Fibroblast of upper back skin (primary cell): ENCODE measurements at places on chromosomes 2 and 18.

DNA sequence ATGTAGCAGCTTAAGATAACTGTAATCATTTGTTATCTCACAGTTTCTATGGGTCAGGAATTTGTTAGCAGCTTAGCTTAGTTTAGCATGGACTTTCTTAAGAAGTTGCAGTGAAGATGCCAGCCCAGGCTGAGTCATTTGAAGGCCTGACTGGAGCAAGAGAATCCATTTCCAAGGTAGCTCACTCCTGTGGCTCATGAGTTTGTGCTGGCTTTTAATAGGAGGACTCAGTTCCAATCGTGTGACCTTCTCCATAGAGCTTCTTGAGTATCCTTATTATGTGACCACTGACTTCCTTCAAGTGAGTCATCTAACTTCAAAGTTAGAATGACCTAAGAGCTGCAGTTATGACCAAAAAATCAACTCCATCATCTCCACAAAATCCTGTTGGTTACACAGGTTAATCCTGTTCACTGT is 1.4 kb downstream of the GPATCH11 start:
- peak; percentile 31 for DNase-seq

DNA sequence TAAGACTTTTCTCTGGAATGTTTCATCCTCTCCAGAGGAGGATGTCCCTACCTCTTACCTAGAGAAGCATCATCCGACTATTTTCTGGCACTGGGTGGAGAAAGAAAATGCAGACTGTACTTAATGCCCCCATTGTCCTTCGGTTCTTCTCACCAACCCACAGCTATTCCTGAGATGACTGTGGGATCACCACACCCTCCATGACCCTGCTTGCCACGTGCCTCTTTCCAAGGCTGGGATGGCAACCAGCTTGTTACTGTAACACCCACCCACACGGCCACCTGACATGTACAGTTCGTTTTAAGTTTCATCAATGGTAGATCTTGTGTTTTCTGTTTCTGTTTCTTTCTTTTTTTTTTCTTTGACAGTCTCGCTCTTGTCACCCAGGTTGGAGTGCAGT is 365.2 kb downstream of the FBXO15 start:
- no peak for DNase-seq

DNA sequence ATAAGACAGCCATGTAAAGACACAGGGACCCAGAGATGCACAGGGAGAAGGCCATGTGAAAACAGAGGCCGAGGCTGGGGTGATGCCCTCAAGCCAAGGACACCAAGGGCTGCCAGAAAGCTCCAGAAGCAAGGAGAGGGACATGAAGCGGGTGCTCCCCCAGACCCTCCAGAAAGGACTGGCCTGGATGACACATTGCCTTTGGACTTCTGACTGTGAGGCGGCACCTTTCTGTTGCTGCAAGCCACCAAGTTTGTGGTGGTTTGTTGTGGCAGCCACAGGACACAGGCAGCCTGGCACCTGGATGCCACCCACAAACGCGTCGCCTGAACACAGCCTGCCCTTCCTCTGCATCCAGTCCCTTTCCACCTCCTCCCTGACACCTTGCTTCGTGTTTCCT is 67.1 kb downstream of the RHOB start:
- DNase-seq, result no peak

GRCh38 chr2:171244970-171245782 is 84.5 kb upstream of the TLK1 start:
- peak; percentile 16 for DNase-seq

DNA sequence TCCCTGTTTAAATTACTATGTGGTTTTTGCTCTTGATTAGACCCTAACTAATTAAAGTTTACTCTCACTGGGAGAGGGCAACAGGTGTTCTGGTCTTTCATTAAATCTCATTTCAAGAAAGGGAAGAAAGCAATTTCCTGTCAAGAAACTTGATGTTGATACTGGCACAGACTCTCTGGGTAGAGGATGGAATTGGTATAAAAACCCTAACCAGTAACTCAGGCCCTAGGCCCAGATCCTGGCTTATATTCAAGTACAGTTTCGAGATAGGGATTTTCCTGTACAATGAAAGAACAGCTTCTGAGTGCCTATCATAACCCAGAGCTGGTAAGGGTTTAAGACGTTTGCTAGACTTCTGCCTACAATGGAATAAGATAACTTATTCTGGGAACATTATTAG is 61.6 kb upstream of the ACYP2 start:
- DNase-seq, result no peak

- DNase-seq, result no peak
Measured at GRCh38 chr2:214737188-214737587, 72.3 kb downstream of the BARD1 start.

DNA sequence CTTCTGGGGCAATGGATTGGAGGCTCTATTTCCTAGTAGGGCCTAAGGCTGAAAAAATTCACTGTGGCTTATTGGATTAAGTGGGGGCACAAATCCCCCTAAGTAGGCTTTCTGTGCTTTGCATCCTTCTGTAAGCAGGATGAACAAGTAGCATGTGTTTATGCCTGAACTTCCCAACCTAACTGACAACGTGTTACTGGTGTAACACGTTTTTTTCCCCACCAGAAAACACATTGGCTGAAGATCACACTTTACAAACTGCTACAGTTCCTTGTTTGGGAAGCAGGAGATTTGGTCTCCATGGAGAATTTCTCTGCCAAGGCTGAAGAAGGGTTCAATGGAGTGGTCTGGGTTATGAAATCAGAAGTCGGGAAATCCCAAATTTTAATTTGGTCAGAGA is 7.2 kb upstream of the ITGA6 start:
- no peak for DNase-seq

- peak; percentile 73 for DNase-seq
Measured at GRCh38 chr2:143513081-143513480, 383.9 kb downstream of the ARHGAP15 start.

- peak; percentile 17 for DNase-seq
Measured at GRCh38 chr2:163469561-163469962, 266.2 kb downstream of the FIGN start.

GRCh38 chr2:204479557-204479956 is 65.7 kb upstream of the PARD3B start:
- DNase-seq, result peak; percentile 38
